ENCODE measurements at places on chromosomes 1 and 21.
A peak's percentile ranks its signal among the peaks of the same experiment; 100 is the strongest.

DNA sequence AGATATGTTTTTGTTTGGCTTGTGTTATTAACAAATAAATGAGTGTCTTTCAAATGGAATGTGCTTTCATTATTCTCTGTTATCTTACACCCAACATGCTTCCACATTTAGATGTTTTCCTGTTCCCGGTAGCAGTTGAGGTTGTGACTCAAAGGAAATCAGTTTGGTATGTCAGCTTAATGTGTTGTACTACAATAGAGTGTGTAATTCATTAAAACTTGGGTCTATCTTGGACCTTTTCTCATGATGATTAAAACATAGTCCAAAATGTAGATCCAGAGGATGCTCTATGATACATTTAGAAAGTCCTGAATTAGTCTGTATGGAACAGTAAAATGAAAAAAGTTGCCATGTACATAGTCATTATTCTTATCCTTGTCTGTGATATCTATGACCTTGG is 26.7 kb downstream of the RTCA start:
- no peak for DNase-seq

DNA sequence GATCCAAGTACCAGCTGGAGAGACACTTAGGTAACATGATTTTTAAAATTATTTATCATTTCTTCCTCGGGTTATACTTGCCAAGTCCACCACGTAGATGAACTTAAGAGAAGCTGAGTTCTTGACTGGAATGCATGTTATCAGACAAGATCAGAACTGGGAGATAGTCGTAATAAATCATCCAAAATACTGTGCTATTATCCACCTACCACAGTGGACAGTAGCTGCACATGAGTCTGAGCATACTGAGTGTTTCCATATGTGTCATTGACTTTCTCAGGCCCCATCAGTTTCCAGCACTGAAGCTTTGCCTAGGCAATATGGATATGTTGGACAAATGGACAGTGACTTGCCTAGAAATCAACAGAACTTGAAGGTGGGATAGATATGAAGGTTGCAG is 77.9 kb upstream of the RRP15 start:
- DNase-seq = no peak

- DNase-seq = no peak
These were observed 138.8 kb upstream of the HMGB4 start for GRCh38 chr1:33725037-33725436.

GRCh38 chr21:25412100-25412499 is 195.2 kb downstream of the MRPL39 start:
- DNase-seq = no peak

- DNase-seq = no peak
These were observed 10.0 kb upstream of the OLIG2 start for GRCh38 chr21:33015756-33016155.

GRCh38 chr1:38586993-38587646 is 272.5 kb downstream of the RRAGC start:
- DNase-seq = peak; percentile 38

DNA sequence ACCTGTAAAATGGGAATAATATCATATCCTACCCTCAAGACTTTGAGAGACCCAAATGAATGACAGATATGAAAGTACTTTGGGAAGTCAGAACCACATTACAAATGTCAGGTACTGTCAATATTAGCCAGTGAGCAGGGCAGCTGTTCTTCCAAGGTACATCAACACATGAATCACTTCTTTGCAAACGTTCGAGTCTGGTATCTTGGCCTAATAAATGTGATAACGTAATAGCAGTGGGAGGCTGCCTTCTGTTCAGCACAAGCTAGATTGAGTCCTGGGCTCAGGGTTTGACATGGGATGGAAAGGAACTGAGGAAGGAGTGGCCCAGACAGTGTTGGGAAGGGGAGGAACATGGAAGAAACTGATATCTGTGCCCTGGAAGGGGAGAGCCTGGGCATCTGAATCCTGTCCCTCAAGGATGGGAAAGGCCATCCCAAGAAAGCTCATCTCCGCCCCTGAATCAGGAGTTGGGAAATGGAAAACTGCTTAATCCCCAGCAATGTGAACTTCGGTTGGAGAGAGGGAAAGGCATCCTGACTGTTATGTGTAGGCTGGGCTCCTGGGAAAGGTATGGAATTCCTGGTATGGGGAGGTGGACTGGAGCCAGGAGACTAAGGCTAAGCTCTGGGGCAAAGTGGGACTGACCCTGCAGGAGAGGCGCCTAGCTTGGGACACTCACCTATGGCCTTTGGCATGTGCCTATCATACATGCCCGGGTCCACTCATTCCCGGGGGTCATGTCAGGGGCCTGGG is 14.3 kb downstream of the KCNC4 start:
- DNase-seq = no peak

DNA sequence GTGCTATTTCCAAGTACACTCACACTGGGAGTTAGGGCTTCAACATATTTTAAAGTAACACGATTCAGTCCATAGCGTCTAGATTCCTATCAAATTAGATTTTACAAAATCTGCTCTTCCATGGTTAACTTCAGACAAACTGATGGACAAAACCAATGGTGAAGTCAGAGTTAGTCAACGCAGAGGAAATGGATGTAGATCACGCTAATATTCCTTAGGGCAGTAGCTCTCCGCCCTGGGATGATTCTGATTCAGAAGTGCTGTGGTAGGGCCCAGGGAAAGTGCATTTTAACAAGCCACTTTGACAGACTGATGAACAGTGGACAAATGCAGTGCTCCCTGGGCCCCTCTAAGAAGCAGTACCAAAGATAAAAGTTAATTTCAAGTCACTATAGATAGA is 83.2 kb downstream of the HIVEP3 start:
- no peak for DNase-seq

GRCh38 chr1:117128323-117129079 is 7.0 kb upstream of the TRIM45 start:
- peak; percentile 42 for DNase-seq

DNA sequence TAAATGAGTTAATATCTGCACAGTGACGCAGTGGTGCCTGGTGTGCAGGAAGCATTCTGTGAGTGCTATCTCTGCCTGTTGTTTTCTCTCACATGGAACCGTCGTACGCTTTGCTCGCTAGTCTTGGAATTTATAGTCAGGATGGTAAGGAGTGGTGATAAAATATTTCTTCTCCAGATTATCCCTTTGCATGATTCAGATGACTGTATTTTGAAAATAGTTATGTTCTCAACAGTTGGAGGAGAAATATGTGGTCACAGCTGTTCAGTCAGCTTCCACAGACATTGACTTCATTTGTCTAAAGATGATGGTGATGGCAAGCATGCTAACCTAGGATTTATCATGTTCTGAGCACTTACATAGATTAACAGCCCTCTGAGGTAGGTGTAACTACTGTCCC is 41.3 kb upstream of the VAMP3 start:
- DNase-seq = no peak

GRCh38 chr1:206514813-206515387 is 7.6 kb downstream of the RASSF5 start:
- DNase-seq = no peak

DNA sequence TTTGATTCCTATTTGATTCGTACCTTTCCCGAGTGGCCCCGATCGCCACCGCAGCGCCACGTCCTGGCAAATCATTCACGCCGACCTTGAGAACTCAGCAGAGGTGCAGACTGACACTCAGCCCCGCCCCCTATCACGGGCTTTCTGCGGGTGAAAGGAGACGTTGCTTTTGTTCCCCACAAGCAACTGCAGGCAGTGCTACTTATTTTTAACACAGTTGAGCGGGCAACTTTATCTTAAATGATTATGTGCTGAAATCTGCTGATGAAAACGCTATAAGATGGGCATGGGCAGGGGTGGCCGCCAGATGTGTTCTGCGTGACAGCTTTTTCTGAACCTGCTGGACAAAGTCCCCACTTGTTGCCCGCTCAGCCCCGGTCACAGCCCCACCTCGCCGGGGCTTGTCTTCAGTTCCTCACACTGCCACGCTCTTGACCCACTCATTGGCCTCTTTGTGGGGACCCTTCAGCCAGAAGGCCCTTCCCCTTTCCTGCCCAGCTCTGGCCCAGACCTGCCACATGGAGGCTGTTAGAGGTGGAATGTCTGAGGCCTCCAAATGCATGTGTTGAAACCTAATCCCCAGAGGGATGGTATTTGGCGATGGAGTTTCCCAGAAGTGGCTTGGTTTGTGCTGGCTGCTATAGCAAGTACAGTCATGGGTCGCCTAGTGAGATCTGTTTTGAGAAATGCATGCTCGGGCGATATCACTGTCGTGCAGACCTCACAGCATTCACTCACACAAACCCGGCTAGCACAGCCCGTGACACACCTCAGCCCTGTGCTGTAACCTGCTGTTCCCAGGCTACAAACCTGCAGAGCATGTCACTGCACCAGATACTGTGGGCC is 15.7 kb upstream of the PDXK start:
- DNase-seq = peak; percentile 91

- DNase-seq = no peak
These were observed 36.2 kb upstream of the PKN2 start for GRCh38 chr1:88647749-88648415.

- no peak for DNase-seq
These were observed 52.3 kb downstream of the VPS13D start for GRCh38 chr1:12282142-12282541.

DNA sequence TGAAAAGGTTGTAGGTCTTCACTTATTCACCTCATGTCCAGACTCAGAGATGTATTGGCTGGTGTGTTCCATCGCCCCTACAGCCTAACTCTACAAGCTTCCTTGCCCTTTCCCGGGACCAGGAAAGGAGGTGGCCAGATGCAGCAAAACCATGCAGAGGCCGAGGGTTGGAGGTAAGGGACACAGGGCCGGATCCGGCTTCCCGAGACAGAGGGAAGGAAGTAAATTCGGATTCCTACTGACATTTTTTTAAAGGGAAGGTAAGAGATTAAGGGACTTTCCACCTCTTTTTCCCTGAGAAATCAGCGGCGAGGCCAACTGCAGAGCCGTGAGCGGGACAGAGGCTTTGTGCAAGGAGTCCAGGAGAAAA is 12.7 kb downstream of the EPHA10 start:
- DNase-seq = no peak

DNA sequence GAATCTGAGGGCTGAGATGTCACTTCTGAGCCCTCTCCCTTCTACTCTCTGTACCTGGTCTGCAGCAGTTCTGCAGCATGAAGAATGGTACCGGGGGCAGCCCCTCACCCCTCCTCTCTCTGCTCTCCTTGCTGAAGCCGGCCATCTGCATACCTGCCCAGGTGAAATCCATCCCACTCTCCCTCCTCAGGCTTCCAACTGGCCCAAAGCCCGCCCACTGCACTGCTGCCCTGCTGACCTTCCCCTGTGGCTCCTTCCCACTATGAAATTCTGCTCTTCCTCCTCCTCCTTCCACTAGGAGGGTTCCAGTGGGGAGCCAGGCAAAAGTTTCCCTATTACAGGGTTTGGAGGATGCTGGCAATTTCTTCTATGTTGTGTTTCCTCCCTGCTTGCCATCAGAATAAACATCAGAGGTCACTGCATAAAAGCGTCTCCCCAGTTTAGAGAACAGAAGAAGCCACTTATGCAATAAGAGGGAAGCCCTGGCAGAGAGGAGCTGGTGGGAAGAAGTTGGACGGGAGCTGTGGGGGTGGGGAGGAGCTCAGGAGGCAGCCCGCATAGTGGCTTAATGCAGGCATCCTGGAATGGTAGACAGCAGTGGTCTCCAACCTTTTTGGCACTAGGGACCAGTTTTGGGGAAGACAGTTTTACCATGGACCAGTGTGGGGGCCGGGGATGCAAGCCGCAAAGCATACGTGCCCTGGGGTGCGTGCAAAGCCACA is 30.3 kb downstream of the TMCO4 start:
- DNase-seq = no peak

GRCh38 chr1:15584489-15585363 is at the start of gene AGMAT:
TSS of gene AGMAT (minus strand) at chr1:15585051. CDS start at chr1:15584967, 84 bp downstream.
- DNase-seq = peak; percentile 79

DNA sequence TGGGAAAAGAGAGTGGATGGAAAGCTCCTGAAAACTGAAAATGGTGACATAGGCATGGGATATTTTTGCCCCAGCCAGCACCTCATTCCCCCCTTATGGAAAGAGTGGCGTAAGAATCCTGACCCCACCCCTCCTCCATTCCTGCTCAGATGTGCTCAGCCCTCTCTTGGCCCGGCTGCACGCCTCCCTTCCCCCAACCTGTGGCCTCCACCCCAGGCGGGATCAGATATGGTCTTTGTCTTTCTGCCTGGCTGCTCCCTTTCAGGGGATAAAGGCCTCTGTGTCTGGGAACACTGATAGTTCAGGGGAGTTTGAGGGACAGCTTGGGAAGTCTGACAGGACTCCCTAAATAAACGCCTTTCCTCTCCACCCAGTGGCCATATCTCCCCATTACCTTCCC is 49.8 kb downstream of the KIRREL1 start:
- DNase-seq = no peak

DNA sequence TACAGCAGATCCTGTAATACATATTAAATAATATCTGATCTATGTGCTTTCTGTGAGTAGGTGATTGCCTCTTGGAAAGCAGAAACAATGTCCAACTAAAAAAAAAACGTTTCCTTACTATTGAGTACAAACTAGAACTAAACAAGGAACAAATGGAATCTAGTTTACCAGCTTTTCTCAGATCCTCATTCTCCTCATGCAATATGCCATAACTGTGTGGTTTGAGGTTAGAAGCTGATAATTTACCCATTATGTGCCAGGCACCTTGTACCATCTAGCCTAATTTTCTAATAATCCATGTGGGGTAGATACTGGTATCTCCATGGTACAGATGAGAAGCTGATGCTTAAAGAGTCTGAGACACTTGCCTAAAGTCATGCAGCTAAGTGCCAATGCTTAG is 154.7 kb downstream of the PTGER3 start:
- no peak for DNase-seq

GRCh38 chr1:204104331-204105130 is 31.6 kb downstream of the SOX13 start:
- peak; percentile 60 for DNase-seq

GRCh38 chr1:190170321-190170720 is 307.3 kb downstream of the BRINP3 start:
- no peak for DNase-seq

DNA sequence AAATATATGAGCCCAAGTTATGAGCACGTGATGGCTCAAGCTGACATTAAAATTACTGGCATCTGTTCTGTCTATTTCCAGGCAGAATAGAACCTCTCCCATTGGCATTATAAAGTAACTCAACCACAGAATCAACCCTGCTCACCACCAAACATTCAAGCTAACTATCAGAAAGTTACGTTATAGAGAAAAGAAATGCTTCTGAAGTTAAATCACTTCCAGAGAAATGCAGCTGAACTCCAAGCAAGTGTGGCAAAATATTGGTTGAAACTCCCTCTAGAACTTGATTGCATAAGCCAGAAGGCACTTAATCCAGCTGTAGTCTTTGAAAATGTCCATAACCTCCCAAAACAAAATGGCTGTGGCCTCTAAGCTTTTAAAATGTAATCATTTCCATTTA is 36.2 kb upstream of the UBE2U start:
- no peak for DNase-seq
